ENCODE measurements at places on chromosomes 5 and 9.

GRCh38 chr5:150270541-150271295, 18.9 kb downstream of the CAMK2A start:
- no peak for DNase-seq

GRCh38 chr5:169431386-169431785, 130.4 kb upstream of the SLIT3 start:
- no peak for DNase-seq

GRCh38 chr9:127252410-127253318, 11.9 kb upstream of the GARNL3 start:
- DNase-seq, result no peak

DNA sequence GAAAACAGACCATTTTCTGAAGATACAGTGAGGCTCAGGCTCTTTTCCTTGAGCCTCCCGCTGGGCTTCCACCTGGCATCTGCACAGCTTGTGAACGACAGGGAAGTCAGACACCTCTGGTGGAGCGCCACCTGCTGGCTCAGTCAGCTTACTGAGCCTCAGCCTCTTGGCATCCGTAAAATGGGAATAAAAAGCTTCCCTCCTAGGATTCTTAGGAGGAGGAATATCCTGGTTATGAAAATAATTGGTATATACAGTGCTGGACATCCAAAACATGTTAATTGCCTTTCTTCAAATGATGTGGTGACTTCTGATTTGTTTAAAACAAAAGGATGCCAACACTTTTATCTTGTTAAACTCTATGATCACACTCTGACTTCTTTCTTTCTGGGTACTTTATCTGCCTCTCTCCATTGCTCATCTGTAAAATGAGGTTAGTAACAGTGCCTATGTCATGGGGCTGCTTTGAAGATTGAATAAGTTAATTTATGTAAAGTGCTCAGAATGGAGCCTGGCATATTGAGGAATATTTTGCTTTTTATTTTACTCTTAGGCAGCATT, 67.5 kb downstream of the MAMDC2 start:
- DNase-seq, result peak; percentile 91

DNA sequence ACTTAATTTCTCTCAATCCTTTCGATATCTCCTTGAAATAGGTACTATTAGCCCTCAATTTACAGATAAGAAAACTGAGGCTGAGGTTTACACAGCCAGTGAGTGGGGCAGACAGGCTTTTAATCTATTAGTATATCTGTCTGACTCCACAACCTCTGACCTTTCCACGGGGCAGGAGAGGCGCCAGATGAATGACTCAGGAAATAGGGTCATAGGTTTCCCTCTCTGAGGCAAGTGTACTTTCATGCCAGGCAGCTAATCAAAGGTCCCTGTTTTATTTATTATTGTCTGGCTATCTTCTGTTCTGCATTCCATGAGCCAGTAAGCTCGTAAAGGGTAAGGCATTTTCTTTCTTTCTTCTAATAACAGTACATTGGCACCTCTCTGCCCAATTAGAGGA, 79.6 kb upstream of the KLF4 start:
- DNase-seq, result no peak

- DNase-seq, result no peak
Measured at GRCh38 chr9:14907696-14908095, 2.5 kb downstream of the FREM1 start.

- DNase-seq, result peak; percentile 89
Measured at GRCh38 chr9:129436751-129437625, 183.9 kb downstream of the C9orf50 start.

- DNase-seq, result no peak
Measured at GRCh38 chr9:89617978-89618377, 13.2 kb downstream of the GADD45G start.

GRCh38 chr5:14790220-14790619, 81.4 kb downstream of the ANKH start:
- DNase-seq, result peak; percentile 27

GRCh38 chr9:5832071-5832537, 813 bp downstream of the ERMP1 start:
- DNase-seq, result peak; percentile 22
